Motor neuron (in vitro differentiated cells): ENCODE measurements at places on chromosomes 4 and X. TPM values are rescaled to one million over a fixed set of nuclear protein-coding genes. Genes with fewer than 3 reads are reported as not detected.

The CISD2 gene
- 49.1 and 49.8 TPM in 2 replicates for total RNA-seq

The BRS3 gene
- 0.09 TPM in 1 of 2 replicates, not detected in the other for total RNA-seq

The HERC6 gene
- total RNA-seq = 6.8 and 7.8 TPM in 2 replicates

The HTR2C gene
- total RNA-seq = not detected in 2 replicates

The PITX2 gene
- total RNA-seq = 0.21 TPM in 1 of 2 replicates, not detected in the other

The SUPT20HL2 gene
- 0.14 TPM in 1 of 2 replicates, not detected in the other for total RNA-seq

The MAP7D3 gene
- 22.2 and 22.9 TPM in 2 replicates for total RNA-seq

The RASL11B gene
- total RNA-seq = 9.1 and 10.5 TPM in 2 replicates

The CLGN gene
- 21.8 and 24.0 TPM in 2 replicates for total RNA-seq

The CPZ gene
- 36.2 and 50.3 TPM in 2 replicates for total RNA-seq

The RPA4 gene
- 0.18 and 0.21 TPM in 2 replicates for total RNA-seq

The FGA gene
- 0.08 and 0.09 TPM in 2 replicates for total RNA-seq

The CCDC158 gene
- total RNA-seq = not detected in 2 replicates

The FRAS1 gene
- 5.8 and 7.8 TPM in 2 replicates for total RNA-seq

The PRR32 gene
- 0.34 and 0.47 TPM in 2 replicates for total RNA-seq

The ASB12 gene
- not detected in 2 replicates for total RNA-seq

The GDPD2 gene
- total RNA-seq = 0.15 TPM in 1 of 2 replicates, not detected in the other

The LRCH2 gene
- total RNA-seq = 13.9 and 16.4 TPM in 2 replicates

The SULT1E1 gene
- 22.2 and 23.2 TPM in 2 replicates for total RNA-seq

The PPP2R2C gene
- 17.5 and 18.9 TPM in 2 replicates for total RNA-seq

The GRPR gene
- 0.41 and 1.0 TPM in 2 replicates for total RNA-seq

The LDOC1 gene
- 1.2 and 3.0 TPM in 2 replicates for total RNA-seq

The PIGA gene
- 11.9 and 13.1 TPM in 2 replicates for total RNA-seq

The SMIM31 gene
- 0.07 TPM in 1 of 2 replicates, not detected in the other for total RNA-seq

The USP51 gene
- 0.56 and 0.64 TPM in 2 replicates for total RNA-seq

The CFAP299 gene
- total RNA-seq = 1.5 and 1.6 TPM in 2 replicates

The FBXW7 gene
- total RNA-seq = 38.0 and 40.5 TPM in 2 replicates

The PABPC1L2B gene
- 0.22 and 1.1 TPM in 2 replicates for total RNA-seq

The MAGEB10 gene
- total RNA-seq = 0.21 and 0.23 TPM in 2 replicates

The CWH43 gene
- not detected in 2 replicates for total RNA-seq

The FGF2 gene
- total RNA-seq = 7.6 TPM in 2 replicates

The GPR82 gene
- total RNA-seq = 2.3 and 3.3 TPM in 2 replicates

The TAF7L gene
- 0.38 and 0.41 TPM in 2 replicates for total RNA-seq
